Stimulated activated CD4-positive, alpha-beta T cell treated with anti-CD3 and anti-CD28 coated beads, Interleukin-4, amount 100 ng/mL, for 24 hours (primary cell): ENCODE measurements at places on chromosomes 5 and 9.

DNA sequence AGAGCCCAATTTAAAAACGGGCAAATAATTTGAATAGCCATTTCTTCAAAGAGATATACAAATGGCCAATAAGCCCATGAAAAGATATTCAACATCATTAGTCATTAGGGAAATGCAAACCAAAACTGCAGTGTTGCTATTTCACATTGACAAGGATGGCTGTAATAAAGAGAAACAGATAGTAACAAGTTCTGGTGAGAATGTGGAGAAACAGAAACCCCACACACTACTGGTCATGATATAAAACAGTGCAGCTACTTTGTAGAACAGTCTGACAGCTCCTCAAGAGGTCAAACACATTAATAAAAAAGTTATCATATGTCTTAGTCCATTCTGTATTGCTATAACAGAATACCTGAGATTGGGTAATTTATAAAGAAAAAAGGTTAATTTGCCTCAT is 237.0 kb upstream of the GRAMD2B start:
- no peak for DNase-seq

DNA sequence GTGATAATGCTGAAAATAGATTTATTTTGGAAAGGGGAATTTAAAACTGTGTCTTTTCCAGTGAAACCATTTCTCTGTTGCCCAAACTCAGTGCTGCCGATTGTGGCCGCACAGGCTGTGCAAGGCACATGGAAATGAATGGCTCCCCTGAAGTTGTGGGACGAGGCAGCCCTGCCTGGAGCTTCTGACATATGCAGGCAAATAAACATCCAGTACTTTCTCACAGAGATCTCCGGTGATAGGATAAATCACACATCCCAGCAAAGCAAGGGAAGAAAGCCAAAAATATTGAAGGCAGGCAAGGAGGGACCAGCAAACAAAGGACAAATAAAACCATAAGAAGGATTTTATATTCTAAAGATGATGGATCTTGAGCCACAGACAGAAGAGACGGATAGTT is 464.5 kb downstream of the MTRR start:
- no peak for DNase-seq

DNA sequence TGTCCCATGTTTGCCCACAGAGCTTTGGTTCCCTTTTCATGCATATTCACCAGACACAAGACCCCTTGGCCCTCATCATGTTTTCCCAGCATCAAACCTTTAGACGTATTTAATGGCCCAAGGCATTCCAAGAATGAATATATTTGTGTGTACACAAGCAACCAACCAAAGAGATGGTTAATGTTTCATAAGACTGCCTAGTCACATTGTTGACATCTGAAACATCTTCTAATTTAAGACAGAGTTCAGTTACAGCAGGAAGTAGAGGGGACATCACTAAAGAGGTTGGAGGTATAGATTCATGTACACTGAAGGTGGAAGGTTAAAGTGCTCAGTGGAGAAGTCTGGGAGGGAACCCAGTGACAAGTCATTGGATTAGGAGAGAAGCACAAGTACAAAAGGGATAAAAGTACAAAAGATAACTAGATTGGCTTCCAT is 49.1 kb downstream of the SUSD1 start:
- no peak for DNase-seq

- no peak for DNase-seq
These were observed 429.1 kb upstream of the IRX4 start for GRCh38 chr5:2311851-2312250.

DNA sequence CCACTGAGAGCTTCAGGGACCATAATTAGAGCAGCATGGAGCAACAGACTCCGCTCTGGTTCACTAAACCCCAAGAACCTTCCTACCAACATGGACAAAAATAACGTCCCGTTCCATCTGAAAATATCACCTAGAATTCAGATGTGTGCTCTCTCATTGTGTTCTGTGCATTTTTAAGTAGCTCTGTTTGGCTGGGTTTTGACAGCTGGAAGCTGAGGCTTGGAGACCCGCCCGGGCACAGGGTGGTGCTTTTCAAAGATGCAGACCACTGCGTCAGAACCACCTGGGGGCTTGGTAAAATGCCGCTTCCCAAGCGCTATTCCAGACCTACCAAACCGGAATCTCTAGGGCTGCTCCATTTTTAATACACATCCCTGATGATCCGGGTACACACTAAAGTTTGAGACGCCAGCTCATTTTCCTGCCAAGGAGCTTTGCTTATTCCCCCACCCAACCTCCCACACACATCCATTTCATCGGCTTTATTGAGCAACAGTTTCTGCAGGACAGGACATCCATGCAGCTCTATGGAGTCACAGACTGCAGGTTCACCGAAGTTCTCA is 104.8 kb downstream of the GABBR2 start:
- no peak for DNase-seq

GRCh38 chr5:117649821-117650220 is 1075.2 kb upstream of the SEMA6A start:
- no peak for DNase-seq

DNA sequence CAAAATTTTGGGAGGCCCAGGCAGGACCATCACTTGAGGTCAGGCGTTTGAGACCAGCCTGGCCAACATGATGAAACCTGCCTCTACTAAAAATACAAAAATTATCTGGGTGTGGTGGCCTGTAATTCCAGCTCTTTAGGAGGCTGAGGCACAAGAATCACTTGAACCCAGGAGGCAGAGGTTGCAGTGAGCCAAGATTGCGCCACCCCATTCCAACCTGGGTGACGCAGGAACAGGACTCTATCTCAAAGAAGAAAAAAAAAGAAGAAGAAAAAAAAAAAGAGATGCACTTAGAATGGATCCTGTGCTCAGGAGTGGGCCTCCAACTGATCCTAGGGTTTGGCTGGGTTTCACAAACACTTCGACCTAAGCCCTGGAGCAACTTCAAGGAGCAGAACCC is 45.1 kb downstream of the GLDC start:
- no peak for DNase-seq

GRCh38 chr9:137757613-137758029 is 120.0 kb upstream of the CACNA1B start:
- peak; percentile 47 for DNase-seq

GRCh38 chr5:118988866-118989180 is 476 bp upstream of the DTWD2 start:
- no peak for DNase-seq

DNA sequence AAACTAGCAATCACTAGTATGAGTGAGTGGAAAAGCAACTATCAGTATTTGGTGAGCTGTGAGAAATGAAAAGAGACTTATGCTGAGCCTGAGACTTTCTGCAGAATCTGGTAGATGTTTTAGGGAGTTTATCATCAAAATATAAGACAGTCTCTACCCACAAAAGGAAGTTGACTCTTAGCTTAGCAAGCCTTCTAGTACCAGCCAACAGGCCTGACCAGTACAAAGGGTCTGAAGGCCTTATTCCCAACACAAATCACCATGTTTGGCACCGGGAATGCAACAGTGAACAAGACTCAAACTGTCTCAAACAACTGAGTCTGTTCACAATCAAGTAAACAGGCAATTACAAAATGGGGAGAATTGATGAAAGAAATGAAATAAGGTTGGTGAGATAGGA is 244.4 kb downstream of the CWC27 start:
- no peak for DNase-seq

- no peak for DNase-seq
These were observed 27.5 kb downstream of the ADGRD2 start for GRCh38 chr9:124477648-124478285.

- no peak for DNase-seq
These were observed 42.3 kb downstream of the BASP1 start for GRCh38 chr5:17259630-17260257.

- no peak for DNase-seq
These were observed 32.8 kb downstream of the ANGPTL2 start for GRCh38 chr9:127089631-127090081.

GRCh38 chr5:180689775-180690174 is 40.4 kb upstream of the FLT4 start:
- no peak for DNase-seq
